Smooth muscle cell of the brain vasculature (primary cell): ENCODE measurements at places on chromosomes 1 and 21.

DNA sequence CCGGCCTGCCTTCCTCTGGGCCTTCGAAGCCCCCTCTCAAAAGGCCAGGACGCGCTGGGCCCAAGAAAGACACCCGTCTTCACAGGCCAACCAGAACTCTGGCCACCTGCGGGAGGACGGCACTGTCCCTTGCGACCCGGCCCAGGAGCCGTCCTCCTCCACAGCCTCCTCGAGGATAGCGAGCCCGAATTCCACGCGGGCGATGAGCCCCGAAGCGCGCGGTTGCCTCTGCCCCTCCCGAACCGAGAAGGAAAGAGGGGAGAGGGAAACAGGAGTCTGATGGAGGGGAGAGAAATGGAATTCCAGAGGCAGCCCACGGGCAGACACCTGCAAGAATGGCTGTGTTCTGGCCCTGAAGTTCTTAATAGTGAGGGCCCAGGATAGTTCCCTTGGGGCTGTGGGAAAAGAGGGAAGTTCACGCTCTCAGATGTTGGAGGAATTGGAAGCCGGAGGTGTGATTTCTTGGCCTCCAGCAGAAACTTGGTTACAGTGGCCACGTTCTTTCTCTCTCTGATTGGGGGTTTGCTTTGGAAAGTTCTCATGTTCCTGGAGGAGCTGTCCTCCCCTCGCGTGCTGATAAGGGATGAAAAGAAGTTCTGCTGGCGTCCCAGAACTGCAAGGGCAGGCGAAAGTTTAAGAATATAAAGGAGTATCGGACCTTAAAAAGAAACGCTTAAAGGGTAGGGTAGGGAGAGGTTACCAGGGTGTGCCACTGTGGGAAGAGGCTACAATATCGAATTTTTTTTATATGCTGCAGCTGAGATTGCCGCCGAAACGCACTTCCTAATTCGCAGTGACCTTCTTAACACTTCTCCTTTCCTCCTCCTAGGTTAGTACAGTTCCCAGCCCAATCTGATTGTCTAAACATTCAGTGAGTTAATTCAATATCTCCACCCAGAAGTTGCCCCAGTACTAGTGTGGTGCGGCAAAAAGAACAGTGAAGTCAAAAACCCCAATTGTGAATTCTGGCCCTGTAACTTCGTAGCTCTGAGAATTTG is 5.8 kb upstream of the SLC44A5 start:
- DNase-seq: no peak

DNA sequence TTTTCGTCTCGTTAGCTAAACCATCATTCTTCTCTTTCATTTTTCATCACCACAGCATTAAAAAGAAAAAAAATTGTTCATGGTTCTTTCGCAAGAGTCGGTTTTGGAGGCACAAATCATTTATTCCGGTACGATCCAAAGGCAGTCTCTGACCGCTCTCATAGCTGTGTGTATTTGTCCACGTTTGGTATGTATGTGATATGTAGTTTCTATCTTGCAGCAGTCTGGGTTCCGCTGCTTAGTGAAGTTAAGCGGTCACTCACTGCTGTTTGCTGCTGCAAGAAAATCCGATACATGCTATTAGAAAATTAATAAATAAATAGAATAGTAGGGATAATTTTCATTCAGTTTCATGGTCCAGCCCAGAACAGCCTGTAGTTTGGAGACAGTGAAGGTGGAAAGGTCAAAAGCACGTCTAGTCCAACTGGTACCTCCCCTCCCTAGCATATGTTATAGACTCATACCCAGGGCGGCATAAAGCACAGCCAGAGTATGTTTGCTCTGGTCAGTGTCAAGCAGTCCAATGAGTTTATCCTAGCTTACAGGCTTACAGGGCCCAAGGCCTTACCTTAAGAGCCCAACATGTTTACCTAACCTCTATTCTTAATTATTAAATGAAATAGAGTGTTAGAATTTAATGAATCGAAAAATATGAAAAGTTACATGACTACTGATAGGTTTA is 2.5 kb downstream of the FMN2 start:
- DNase-seq: no peak

- no peak for DNase-seq
Measured at GRCh38 chr21:35873441-35873840, 186.9 kb downstream of the SETD4 start.

- DNase-seq: no peak
Measured at GRCh38 chr1:55368698-55369097, 153.5 kb upstream of the USP24 start.

DNA sequence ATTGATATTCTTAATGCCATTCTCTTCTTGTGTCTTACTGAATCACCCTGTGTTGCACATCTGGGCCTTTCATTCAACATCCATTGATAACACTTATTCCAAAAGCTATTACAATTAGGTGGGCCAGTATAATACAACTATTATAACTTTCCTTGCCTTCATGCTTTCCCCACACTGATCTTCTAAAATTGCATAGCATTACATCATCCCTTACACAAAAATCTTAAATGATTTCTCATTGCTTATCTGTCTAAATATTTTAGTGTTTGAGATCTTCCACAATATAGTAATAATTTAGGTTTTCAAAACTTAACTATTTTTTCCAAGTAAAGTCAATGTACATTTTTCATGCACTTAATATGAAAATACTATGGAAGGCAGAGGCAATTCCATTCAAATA is 1634.1 kb downstream of the PLA2G4A start:
- DNase-seq: no peak

DNA sequence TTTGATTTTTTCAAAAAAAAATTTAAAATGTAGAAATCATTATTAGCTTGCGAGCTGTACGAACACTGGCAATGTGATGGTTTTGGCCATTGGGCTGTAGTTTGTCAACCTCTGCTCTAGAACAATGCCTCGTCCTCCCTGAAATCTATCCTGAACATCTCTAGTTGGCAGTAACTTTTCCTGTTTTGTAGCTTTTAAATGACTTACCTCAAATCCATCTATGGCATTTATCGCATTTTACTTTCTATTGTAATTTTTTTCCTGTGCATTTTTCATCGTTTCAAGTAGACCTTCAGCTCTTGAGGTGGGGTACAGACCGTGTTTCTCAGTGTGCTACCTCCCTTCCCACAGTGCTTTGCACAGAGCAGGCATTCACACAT is 30.4 kb upstream of the A3GALT2 start:
- DNase-seq: no peak

- no peak for DNase-seq
Measured at GRCh38 chr1:234296496-234296895, 76.8 kb upstream of the COA6 start.

DNA sequence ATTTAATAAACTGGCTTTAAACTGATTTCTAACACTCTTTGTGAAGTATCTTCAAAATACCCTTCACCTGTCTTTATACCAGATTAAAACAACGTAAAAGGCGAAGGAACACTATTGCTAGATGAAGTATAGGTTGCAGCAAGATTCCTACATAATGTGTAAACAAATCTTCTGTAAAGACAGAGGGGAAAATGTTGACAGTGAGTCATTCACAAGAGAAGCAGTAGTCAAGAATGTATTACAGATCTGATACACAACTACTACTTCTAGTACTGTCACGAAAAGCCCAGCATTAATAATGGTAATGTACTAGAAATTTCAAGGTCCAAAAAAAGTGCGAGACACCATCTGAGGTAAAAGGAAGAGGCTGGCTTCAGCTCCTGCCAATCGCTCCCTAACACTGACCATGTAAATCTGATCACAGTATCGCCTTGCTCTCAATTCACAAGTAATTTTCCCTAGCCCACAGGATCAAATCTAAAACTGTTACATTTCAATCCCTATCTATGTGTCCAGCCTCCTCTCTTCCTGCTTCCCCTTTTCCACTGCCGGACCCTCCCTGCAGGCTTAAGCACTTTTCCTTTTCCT is 290.4 kb downstream of the AKT3 start:
- DNase-seq: no peak

DNA sequence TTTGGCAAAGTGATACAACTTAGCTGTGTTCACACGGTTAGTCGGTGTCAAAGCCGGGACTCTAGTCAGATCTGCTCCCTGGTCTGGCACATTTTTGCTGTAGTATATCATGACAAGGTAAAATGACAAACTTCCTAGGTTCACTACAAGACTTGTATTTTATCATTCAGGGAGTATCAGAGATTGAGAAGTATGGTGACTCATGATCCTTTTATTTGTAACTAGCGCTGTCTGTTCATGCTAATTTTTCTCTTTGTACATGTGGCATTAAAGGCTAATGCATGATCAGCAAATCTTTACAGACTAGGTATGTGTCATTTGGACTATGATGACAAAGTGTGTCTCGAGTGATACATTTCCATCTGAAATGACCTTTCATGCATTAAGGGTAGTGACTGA is 326.7 kb downstream of the SIPA1L2 start:
- no peak for DNase-seq

GRCh38 chr1:228175316-228176023 is 9.9 kb downstream of the IBA57 start:
- DNase-seq: no peak

GRCh38 chr21:40120940-40121575 is 253.8 kb downstream of the PCP4 start:
- no peak for DNase-seq

- no peak for DNase-seq
Measured at GRCh38 chr1:177368255-177368654, 197.5 kb downstream of the BRINP2 start.

DNA sequence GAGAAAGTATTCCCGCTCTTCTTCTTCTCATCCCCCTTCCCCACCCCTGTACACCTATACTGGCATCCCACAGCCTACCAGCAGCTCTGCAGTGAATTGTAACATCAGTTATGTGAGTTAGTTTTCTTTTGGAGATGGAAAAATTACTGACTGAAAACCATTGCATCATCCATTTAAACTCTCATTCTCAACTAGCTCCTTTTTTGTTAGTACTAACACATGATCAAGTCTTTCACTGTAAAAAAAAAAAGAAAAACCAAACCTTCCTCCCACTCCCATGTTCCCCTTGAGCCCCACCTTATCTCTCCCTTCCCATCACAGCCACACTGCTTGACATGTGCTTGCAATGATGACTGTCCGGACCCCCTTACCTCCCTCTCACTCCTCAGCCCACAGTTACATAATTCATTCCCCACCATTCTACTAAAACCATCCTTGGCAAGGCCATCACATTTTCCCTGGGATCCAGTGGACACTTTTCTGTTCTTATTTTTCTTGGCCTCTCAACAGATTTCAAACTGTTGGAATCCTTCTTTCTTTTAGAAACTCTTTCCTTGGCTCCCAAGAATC is 23.2 kb upstream of the RAVER2 start:
- DNase-seq: no peak

- no peak for DNase-seq
Measured at GRCh38 chr1:157007306-157007705, 38.2 kb downstream of the ARHGEF11 start.

DNA sequence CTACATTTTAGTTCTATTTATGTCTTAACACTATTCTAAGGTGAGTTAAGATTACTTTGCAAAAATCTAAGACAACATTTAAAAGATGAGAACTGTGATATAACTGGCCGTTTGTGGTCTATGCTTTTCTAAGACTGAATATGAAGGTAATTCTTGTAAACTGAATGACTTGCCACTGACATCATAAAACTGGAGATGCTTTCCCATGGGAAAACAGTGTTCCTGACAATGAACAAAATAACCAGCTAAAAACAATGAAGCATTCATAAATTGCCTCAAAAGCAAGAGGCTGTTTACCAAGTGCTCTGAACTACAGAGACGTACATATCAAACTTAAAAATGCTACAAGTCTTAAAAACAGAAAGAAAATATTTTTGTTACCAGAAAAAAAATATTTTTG is 54.7 kb downstream of the APP start:
- no peak for DNase-seq

- no peak for DNase-seq
Measured at GRCh38 chr1:228768355-228769000, 33.2 kb downstream of the RHOU start.

GRCh38 chr1:222931023-222931422 is 116.2 kb downstream of the DISP1 start:
- no peak for DNase-seq

DNA sequence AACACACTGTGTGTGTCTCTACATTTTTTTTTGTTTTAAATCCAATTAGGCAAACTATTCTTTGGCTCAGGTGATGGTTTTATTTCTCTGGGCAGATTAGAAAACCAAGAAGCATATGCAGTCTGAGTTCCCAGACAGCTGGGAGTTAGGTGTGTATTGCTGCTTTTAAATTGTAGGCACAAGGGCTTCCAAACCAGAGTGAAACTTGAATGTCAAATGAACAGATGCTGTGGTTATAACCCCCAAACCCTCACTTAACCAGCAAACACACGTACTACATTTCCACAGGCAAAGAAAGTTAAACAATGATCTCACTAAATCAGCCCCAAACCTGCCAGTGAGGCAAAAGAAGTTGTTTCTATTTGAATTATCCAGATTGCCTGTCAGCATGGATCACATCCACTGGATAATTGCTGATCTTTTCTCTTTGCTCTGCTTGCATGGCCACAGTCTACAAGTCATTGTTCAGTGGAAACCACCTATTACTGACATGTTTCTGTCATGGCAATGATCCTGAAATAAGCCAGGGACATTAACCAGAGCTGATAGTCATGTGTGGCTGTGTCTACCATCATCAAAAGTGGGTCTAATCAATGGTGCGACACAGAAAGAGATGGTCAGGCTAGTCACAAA is 576.5 kb upstream of the PLXNA2 start:
- DNase-seq: no peak

- no peak for DNase-seq
Measured at GRCh38 chr1:7120863-7121621, 335.8 kb downstream of the CAMTA1 start.

GRCh38 chr1:23419180-23419579 is 5.4 kb downstream of the TCEA3 start:
- DNase-seq: no peak

DNA sequence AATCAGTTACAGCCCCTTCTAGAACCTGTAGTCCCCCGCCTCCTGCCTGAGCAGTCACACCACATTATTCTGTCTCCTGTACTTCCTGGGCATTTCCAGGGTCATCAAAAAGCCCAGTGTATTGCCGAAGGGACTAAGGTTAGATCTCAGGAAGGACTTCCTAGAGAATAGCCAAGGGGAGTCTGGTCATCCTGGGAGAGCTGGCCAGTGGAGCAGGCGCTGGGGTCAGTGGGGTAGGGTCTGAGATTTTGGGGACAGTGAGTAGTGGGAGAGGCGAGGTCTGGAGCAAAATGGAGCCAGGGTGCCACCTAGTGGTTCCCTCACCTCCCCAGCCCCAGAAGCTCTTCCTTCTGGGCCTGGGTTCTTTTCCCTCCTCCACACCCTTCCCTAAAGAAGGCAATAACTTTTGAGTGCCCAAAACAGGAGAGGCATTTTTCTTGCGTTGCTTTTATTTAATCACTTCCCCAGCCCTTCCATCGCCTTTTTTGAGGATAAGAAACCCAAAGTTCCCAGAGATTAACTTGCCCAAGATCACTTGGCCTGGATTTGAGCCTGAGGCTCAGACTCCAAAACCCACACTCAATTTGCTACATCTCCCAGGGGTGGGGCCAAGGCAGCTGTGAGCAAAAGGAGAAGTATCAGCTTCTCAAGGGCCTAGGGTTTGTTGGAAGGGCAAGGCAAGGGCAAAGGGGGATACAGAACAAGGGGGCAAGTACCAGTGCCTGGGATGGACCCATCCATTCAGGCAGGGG is 7.3 kb upstream of the PMVK start:
- DNase-seq: no peak

- DNase-seq: no peak
Measured at GRCh38 chr1:106584107-106584506, 472.4 kb upstream of the PRMT6 start.
